ENCODE measurements at places on chromosomes 3 and 15.

DNA sequence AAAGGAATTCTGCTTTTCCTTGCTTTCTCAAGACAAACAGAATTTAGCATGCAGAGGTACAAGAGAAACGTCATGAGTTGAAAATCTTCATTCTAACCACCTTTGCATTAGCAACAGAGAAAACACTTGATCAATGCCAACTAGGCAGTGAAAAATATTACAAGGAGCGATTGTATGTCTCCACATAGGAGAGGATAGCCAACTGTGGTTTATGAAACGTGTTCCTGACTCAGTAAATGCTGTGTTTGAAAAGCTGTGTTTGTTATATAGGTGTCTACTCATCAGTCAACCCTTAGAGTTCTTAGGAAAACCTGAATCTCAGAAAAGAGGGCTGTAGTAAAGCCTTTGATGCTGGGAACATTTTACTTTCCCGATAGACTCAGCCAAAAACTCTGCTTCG lies 102.4 kb downstream of the FRMD4B start:
- no peak for DNase-seq

DNA sequence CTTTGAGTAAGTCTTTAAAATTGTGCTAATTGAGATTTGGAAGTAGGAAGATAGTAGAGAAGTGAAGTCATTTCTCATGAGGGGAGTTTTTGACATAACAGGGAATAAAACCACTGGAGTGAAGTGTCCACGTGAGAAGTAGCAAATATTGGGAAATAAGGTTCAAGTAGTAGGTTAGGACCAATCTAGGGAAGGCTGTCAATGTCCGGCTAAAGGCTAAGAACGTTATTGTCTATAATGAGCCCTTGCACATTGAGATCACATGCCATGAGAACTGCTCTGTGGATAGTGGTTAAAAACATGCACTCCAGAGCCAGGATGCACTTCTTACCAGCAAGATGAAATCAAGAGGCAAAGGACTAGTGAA lies 459.9 kb upstream of the TPRG1 start:
- no peak for DNase-seq

DNA sequence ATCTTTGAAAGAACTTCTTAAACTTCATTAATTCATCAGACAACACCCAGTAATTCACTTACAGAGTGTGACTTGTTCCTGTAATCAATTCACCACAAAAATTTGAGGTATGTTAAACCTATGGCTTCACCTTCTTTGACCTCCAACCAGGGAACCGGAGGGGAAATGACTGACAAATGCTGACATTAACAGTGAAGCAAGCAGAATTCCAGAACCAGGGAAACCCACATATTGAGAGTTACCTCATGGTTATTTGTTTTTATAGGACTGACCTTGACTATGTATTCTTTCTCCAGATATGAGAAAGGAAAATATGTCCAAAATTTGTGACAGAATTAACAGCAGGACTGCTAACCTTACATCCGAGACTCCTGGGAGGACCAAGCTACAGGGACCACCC lies 2.7 kb downstream of the P3H2 start:
- no peak for DNase-seq

DNA sequence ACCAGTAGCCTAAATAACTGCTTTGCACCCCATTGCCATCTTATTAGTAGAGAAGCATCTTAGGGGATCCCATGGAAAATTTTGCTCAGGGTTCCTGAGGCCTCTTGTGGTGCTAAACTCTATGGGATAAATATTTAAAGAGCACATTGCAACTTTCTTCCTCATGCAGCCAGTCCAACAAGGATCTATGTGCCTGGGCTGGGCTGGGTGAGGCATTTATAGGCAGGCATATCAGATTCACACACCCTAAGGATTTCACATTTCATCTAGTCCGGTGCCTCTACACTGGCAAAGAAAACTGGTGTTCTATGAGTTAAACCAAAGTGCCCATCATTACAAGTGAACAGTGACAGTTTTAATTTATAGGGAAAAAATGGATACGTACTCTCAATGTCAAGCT lies 512.3 kb downstream of the EDEM1 start:
- DNase-seq: no peak

DNA sequence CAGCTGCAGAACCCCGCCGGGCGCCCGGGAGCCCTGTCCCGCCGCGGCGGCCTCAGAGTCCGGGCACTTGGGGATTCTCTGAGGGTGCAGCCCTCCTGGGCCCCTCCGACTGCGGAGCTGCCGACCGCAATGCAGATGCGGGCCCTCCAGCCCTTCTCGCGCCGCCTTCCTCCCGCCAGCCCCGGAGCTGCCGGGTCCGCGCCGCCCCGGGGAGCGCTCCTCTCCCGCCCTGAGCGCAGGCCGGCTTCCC lies 320 bp upstream of the ACAN start:
- DNase-seq: no peak

GRCh38 chr15:72306211-72306785 lies 13.7 kb downstream of the CELF6 start:
- DNase-seq: peak; percentile 95

- no peak for DNase-seq
Measured at GRCh38 chr15:40932649-40933516, 3.7 kb downstream of the DLL4 start.
